HCT116 (cell line): ENCODE measurements at places on chromosomes 3 and 15.

- no peak for DNase-seq
Observed at GRCh38 chr3:16468336-16469098, 45.0 kb downstream of the RFTN1 start.

GRCh38 chr3:157844216-157844615, 262.0 kb downstream of the SHOX2 start:
- DNase-seq, result no peak

GRCh38 chr3:183830187-183830586, 4.8 kb upstream of the MAP6D1 start:
- DNase-seq, result no peak

- no peak for DNase-seq
Observed at GRCh38 chr15:22979238-22980188, 655 bp downstream of the CYFIP1 start.

- no peak for DNase-seq
Observed at GRCh38 chr15:92000709-92001108, 147.2 kb downstream of the SLCO3A1 start.
